Aorta (tissue), 5 donors: ENCODE measurements at places on chromosomes 6 and 20. TPM values are rescaled to one million over a fixed set of nuclear protein-coding genes. Genes with fewer than 3 reads are reported as not detected.

DNA sequence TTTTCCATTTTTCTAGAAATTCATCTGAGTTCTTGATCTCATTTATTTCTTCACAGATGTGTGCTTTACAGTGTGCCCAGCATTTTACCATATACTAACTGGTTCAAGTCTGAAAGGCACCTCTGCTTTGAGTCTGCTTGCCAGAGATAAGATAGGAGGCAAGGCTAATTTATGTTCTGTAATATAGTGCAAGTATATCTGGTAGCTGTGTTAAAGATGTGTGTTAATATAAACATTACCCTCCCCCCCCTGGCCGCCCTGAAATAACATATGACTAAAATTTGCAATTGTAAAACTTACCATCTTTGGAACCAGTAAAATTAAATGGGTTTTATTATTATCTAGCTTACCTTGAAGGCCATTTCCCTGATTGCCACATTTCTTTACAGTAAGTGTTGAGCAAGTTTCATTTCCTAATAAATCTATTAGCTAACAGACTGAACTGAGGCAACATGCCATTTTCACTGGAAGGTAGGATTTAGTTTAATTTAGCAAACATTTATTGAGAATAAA, 2.7 kb downstream of the FBXO9 start:
- DNase-seq: no peak

DNA sequence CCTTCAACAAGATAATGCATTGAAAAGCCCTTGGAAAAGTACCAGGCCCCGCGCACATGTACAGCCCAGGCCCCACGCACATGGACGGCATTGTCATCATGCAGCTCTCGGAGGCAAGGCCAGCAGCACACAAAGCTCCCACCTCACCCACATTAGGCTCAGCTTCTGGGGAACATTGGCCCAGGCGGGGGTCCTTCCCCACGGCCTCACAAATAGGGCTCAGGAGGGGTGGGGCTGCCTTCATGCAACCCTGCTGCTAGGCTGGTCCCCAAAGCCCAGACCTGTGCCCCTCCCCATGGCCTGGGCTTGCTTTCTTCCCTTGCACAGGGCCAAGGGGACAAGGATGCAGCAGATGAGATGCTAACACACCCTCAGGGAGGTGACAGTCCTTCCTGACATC, 26.7 kb downstream of the NPEPL1 start:
- peak; percentile 48 for DNase-seq

VSTM2L gene
- total RNA-seq: 0.78 TPM

GRCh38 chr6:110421749-110422443, 6.5 kb upstream of the DDO start:
- no peak for DNase-seq

- no peak for DNase-seq
Measured at GRCh38 chr6:32522302-32523047, 7.6 kb downstream of the HLA-DRB5 start.

MEI4 gene
- total RNA-seq: 0.12 TPM

GRCh38 chr20:2313316-2313715, 17.5 kb downstream of the TGM3 start:
- no peak for DNase-seq
